ENCODE measurements at places on chromosomes 13 and 19.

DNA sequence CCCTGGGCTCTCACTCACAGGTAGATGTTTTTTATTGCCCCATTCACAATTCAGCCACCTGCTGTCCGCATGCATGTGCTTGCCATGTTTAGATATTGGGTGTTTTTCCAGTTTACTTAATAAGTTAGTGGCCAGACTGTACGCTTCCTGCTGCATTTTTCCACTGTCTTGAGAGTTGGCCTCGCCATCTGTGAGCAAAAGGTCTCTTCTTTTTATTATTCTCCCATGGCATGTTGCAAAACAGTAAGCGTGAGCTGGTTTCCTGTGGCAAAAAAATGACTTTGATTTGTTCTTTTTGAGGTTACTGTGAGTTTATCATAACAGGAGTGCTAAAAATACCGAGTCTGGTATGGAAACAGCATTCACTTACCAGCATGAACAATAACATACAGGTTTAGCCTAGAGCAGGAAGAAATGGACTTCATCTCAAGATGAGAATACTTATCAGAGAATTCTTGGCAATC is 46.0 kb downstream of the SAE1 start:
- no peak for DNase-seq

GRCh38 chr13:106710266-106710665 is 142.3 kb upstream of the ARGLU1 start:
- no peak for DNase-seq

DNA sequence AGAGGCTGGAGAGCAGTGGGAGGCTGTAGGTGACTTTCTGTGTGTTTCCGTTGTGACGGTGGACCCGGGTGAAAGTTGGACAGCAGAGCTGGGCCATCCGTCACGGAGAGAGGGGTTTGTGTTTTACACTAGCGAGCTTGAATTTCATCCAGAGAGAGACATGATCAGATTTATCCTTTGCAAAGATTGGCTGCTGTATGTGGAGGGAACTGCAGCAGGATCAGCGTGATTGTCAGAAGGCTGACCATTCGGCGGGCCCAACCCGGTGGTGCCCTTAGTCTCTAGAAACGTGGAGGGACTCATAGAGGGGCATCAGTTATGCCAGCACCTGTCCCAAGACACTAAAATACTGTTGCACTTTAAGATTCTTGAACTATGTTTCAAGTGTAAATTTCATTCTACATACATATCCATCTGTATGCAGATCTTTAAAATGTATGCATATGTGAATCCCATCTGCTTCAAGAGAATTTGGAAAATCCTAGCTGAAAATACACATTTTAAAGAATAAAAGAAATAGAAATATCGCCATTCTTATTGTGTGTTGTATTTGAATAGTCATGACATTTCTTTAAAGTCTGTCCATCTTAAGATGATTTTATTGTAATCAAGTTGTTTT is 7.0 kb downstream of the FAM124A start:
- DNase-seq: no peak

- DNase-seq: no peak
Measured at GRCh38 chr13:108495646-108496361, 133.6 kb upstream of the MYO16 start.

Measured in stimulated activated CD4-positive, alpha-beta T cell treated with anti-CD3 and anti-CD28 coated beads, Interleukin-15, amount 100 ng/mL, for 1 hour (primary cell).